ENCODE measurements at places on chromosomes 1 and 21. TPM values are rescaled to one million over a fixed set of nuclear protein-coding genes. Genes with fewer than 3 reads are reported as not detected.

The CDC7 gene
- total RNA-seq: 5.7 TPM

The G0S2 gene
- 3.4 TPM for total RNA-seq

The ADORA1 gene
- 0.56 TPM for total RNA-seq

The FGR gene
- not detected for total RNA-seq

The DNASE2B gene
- total RNA-seq: not detected

Data from A549 treated with AZD2906 at 1 μM for 4 hours (cell line).